ENCODE measurements at places on chromosomes 12 and 14.

- no peak for DNase-seq
Observed at GRCh38 chr12:122862110-122862634, 26.9 kb downstream of the HIP1R start.

DNA sequence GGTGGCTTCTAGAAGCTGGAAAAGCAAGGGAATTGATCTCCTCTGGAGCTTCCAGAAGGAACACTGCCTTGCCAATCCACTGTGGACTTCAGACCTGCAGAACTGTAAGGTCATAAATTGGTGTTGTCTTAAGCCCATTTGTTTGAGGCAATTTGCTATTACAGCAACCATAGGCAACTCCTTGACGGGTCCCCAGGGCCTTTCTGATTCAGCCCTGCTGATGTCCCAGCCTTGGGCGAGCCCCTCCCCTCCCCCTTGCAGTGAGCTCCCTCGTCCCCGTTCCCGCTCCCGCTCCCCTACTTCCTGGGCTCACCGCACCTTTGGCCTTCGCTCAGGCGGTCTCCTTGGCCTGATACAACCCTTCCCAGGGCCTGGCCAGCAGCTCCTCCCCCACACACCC lies 18.9 kb upstream of the DIO3 start:
- DNase-seq: no peak

GRCh38 chr12:15180325-15180724 lies 40.9 kb downstream of the RERG start:
- no peak for DNase-seq

DNA sequence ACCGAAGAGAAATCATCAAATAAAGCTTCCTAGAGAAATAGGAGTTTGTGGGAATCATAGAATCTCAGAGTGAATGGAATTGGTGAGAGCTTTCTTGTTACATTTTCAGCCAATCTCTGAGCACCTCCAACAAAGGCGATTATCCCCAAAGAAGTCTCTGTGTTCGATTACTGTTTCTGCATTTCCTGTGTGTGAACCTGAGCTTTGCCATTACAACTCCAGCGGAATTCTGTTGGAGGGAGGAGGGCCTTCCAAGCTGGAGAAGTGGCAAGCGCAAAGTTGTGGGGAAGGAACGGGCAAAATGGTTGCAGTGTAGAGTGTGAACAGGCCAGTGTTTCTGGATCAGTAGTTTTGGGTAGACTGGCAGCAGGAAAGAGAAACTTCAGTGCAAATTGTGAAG lies 23.1 kb downstream of the TMEM117 start:
- DNase-seq: no peak

- DNase-seq: no peak
Observed at GRCh38 chr12:20602641-20603391, 92.3 kb upstream of the SLCO1C1 start.

All from GM10248 (cell line).